ENCODE measurements at places on chromosomes 1 and 21.
A peak's percentile ranks its signal among the peaks of the same experiment; 100 is the strongest.

GRCh38 chr1:117573386-117574023, 32.3 kb upstream of the TENT5C start:
- no peak for DNase-seq

DNA sequence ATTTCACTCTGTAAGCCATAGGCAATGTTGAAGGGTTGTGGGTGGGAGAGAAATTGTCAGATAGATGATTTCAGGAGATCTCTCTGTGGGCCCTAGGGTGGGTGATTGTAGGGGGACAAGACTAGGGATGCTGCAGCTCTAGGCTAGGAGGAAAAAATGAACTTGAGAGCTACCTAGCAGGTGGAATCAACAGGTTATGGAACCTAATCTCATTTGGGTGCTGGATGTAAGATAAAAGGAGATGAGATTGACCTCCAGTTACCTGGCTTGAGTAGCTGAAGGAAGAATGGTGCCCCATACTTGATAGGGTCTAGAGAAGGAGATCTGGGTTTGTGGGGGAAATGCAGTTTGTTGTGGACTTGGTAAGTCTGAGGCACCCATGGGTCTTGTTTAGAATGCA, 396.5 kb downstream of the RRAGC start:
- DNase-seq = no peak

GRCh38 chr1:157932069-157932468, 61.4 kb upstream of the KIRREL1 start:
- DNase-seq = no peak

- peak; percentile 80 for DNase-seq
Observed at GRCh38 chr1:87151500-87152421, 176.9 kb upstream of the LMO4 start.

DNA sequence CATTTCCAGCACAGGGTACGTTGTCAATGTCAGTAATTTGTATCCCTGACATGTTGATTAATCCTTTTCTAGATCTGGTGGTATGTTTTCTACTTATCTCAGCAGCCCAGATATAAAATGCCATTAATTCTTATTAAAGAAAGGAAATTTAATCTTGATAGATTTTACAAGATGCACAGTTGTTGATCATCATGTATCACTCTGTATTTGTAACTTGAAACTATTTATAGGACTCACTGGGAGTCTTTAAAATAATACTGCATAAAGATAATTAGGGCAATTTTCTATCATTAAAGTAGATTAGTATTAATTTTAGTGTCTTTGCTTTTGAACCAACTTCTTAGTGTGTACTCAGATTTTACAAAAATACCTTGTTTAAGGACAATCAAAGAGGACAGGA, 84.9 kb downstream of the GREM2 start:
- no peak for DNase-seq

DNA sequence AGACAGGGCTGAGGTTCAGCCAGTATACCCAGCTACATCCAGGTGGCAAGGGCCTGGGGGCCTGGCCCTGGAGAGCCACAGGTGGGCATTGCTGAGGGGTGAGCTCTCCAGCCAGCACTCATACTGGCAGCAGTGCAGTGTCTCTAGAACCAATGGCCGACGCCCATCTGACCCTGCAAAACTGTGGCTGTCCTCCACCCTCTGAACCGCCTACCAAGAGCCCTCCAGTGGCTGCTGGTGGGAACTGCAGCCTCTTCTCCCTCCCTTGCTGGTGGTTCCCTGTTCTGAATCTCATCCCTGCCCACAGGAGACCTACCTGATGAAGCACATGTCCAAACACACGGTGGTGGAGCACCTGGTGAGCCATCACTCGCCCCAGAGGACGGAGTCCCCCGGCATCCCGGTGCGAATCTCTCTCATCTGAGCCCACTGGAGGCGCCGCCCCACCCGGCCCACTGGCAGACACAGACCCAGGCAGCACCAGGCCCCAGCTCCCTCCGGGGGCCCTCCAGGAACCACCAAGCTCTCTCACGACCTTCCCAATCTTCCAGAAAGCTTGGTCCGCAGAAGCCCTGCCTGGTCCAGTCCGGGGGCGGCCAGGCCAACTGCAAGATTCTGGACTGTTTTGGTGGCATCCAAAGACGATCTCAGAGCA, 22.1 kb downstream of the A3GALT2 start:
- peak; percentile 72 for DNase-seq

GRCh38 chr1:201503397-201504176, 3.3 kb downstream of the CSRP1 start:
- DNase-seq = peak; percentile 79

DNA sequence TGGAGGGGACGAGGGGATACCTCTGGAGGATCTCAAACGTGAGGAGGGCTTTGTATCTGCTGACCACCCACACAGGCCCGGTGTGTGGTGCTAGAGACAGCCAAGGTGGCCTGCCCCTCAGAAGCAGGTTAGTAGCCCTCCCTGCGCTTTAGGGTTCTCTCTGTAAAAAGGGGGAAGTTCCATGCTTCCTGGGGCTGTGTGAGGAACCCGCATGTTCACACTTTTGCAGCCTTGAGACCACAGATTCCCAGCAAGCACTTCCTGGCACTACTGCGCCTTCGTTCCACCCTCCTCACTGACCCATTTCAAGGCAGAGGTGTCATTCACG, 7.9 kb upstream of the GUCA2B start:
- DNase-seq = no peak

GRCh38 chr1:47216278-47217059, 15.6 kb downstream of the TAL1 start:
- DNase-seq = no peak

GRCh38 chr21:21682172-21682571, 684.0 kb downstream of the NCAM2 start:
- no peak for DNase-seq

DNA sequence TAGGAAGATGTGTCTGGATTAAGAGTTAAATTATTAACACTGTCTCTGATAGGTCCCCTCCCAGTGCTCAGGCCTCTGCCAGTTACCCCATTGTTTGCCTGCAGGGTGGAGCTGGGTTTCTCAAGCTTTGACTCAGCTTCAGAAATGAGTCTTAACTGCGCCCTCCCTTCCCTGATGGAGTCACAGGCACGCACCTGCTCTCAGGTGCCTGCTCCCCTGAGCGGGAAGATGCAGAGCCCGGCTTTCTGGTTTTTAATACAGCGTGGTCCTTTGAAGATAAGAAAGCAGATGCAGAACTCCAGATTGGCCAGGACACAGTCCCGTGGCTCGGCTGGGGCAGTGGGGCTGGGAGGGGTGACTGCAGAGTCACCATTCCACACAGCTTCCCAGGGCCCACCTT, 3.2 kb upstream of the SPRR4 start:
- no peak for DNase-seq

DNA sequence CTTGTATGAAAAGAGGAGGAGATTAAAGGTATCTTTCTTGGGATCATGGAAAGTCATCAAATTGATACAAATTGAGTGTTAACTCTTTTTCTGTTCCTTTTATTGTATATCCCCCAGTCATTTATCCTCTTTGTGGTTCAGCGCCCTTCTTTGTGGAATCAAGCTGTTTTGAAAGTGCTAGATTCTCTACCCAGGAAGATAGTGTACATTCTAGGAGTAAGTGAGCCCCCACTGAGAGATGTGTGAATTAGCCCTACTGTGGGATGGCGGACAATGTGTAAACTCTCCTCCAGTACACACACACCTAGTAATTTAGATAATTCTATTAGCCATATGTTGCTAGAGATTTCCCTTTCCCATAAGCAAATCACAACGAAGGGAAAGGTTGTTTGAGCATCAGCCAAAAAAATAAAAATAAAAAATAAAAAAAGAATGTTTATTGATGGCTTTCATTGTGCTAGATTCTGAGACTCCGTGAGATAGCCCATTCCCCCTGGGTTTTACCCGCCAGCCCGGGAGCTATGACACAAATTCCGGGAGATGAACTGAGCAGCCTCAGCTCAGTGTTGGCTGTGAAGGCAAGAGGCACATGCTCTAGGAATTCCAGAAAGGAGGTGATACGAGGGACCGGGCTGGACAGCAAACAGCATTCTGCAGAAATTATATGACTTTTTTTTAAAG, 378.4 kb upstream of the RUNX1 start:
- no peak for DNase-seq

- no peak for DNase-seq
Observed at GRCh38 chr1:212463565-212464285, 31.0 kb downstream of the NENF start.

DNA sequence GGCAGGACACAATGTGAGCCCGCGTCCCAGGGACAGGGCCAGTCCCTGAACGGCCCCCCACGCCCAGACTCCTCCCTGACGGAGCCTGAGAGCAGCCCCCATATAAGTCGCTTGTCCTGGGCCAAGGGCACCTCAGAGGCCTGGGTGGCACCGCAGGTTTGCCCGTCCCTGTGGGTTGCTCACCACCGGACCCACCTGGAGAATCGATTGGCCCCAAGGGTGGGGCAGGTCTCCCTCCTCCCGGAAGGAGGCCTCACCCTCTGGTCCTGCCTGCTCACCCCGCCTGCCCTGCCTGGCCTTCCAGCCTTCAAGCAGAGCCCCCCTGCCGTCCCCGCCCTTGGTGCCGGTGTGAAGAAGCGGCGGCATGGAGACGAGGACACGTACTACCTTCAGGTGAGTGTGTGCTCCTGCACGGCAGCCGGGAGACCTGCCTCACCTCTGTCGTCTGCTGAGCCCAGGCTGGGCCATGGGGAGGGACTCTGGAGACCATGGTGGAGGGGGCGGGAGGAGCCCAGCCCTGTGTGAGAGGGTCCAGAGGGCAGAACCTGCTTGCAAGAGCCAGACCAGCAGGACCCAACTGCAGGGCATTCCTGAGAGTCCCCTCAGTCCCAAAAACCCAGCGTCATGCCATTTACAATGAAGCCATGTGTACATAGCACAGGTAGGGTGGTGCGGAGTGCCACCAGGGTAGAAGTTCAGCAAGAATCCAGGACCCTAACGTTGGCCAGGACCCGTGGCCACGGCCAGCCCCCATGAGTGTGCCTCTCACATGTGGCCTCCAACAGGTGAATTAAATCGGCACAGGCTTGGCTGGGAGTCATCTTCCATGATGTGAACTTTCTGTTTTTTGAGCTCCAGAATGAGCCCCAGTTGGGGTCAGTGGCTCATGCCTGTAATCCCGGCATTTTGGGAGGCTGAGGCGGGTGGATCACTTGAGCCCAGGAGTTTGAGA, 24.1 kb upstream of the CCDC27 start:
- DNase-seq = no peak

DNA sequence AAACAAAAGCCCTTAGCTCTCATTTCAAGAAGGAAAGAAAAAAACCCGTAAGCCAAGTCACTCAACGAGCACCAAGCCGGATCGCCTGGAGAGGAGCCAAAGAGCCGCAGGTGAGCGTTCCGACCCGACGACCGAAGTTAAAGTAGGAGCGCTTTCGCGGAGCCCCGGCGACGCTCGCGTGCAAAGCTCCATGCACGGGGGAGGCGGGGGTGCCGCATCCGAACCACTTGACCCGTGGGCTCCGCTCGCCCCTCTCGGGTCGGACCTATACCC, 382 bp downstream of the GPBP1L1 start:
- DNase-seq = peak; percentile 68

DNA sequence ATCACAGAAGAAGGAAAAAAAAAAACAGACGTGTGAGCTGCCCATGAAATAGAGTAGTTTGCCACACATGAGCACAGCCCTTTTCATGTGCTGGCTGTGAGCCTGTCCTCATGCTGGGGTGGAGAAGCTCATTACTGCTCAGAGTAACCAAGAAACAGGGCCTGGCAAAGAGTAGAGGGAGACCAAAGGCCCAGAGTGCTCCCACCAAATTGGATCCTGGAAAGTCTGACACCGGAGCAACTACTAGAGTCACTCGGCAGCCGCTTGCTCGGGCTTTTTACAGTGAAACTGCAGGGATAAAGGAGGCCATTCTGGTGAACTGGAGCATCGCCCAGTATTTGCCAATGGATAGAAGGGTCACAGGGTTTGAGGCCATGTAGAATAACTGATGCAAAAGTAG, 64.4 kb upstream of the BARHL2 start:
- DNase-seq = no peak

GRCh38 chr21:26169061-26169610, 1.4 kb downstream of the APP start:
- peak; percentile 68 for DNase-seq

DNA sequence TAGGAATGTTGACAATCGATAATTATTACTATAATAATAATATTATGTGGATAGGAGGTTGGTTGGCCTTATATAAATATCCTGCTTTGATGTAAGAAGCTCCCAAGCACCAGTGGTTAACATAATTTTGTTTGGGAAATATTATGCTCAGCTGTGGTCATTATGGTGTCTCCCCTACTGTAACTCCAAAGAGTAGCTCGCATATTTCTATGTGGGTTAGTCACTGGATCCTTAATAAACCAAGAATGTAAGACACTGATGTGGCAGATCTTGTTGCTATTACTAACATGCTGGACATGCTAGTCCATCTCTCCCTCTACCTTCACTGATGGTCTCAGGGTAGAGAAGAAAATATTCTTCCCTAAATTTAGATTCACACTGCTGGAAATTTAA, 79.2 kb upstream of the RALGPS2 start:
- no peak for DNase-seq

DNA sequence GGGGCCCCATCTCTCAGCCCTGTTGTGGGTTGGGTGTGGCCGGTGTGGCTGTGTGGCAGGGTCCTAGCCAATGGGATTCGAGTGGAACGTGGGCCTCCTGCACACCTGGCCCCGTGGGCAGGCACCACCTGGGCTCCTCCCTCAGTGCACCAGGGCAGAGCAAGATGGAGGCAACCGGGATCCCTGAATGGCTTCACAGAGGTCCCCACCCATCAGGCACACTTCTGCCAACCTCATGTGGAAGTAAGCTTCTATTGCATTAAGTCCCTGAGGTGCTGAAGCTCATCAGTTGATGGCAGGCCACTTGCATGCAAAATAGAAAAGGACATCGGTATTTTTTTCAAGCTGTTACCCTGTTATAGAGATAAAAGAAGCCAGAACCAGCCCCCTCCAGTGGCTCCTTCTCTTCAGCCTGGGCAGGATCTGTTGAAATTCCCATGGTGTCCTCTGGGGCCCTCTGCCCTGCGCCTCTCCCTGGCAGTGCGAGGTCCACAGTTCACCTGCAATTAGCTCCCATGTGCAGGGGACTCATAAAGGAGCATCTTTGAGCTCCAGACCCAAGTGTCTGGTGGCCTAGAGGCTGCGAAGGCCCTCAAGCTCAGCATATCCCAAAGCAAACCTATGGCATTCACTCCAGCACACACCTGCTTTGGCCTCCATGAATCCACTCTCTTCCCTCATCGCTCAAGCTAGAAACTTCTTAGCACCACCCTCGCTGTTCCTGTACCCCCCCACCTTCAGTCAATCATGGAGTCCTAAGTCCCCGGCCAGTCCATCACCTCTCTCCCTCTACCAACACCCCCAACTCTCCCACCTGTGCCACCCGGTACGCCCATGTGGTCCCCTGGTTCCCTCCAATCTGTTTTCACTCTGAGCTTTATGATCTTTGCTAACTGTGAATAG, 2.1 kb upstream of the SLC45A1 start:
- DNase-seq = no peak

GRCh38 chr1:74091371-74091770, 106.6 kb downstream of the LRRIQ3 start:
- no peak for DNase-seq

DNA sequence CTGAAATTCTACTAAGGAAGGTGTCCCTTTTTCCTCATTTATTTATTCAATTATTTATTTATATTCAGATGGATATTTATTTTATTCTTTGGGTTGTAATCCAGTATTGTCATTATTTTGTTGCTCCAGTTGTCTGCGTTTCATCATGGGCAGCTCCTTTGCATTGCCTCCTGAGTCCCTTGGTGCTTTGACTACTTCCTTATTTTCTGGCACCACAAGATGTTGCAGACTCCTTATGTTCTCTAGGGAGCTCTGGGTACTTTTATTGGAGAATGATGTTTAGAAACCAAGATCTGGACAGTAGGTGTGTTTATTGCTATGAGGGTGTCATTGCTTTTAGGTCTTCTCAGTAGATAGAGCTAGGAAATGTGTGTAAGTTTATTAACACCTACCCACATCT, 59.9 kb upstream of the ERRFI1 start:
- DNase-seq = no peak

GRCh38 chr1:94039514-94039870, 81.5 kb downstream of the ABCA4 start:
- DNase-seq = peak; percentile 88

Data from NT2/D1 (cell line).